ENCODE measurements at places on chromosomes 12 and 14.

- DNase-seq = no peak
Measured at GRCh38 chr12:76927170-76927784, 48.5 kb upstream of the CSRP2 start.

DNA sequence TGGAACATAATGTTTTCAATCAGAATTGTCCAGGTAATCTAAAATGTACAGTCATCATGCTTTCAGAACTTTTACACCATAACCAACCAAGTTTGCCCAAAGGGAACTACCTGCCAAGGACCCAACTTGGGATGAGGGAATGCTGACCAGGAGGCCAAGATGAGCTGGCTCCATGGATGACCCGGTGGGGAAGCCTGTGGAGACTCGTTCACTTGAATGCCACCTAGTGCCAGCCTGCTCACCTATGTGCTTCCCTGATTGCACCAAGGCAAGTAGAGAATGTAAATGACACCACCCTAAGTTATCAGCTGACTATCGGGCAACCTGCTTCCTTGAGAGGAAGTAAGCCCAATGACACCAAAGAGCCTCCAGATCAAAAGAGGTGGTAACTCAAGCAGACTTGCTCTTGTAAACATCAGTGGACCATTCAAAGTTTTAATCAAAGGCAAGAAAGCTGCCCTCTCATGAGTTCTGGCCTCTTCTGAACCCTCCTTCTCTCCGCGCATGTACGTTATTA lies 137.3 kb downstream of the TTC7B start:
- DNase-seq = no peak

- no peak for DNase-seq
Measured at GRCh38 chr14:97074456-97074855, 277.3 kb downstream of the VRK1 start.

DNA sequence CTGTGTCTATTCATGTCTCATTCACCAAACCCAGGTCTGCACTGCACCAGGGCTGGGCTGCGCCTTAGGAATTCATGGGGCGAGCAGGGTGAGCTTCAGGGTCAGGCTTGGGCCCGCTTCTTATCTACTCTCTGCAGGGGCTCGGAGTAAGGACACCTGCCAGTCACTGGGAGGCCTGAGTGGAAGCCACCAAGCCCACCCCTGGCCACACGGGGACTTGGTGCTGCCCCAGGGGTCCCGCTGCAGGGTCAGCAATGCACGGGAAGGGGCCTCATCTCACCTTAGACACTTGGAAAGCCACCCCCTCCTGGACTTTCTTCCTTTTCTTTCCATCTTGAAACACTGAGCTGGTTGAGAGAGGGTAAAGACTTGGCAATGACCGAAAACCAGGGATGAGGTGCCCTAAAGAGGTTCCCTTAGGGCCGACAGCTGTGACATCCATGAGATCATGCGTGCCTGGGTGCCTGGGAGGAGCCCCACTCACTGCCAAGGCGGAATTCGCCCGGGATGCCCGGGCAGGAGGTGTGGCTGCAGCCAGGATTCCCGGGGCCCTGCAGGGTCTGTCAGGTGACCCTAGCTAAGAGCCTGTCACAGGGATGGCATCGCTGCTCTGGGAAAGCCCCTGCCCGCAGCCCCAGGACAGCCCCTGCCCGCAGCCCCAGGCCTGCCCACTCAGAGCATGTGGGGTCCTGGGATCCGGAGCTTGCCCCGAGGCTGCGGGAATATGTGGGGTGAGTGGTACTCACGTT lies 45.5 kb upstream of the EML1 start:
- DNase-seq = no peak

DNA sequence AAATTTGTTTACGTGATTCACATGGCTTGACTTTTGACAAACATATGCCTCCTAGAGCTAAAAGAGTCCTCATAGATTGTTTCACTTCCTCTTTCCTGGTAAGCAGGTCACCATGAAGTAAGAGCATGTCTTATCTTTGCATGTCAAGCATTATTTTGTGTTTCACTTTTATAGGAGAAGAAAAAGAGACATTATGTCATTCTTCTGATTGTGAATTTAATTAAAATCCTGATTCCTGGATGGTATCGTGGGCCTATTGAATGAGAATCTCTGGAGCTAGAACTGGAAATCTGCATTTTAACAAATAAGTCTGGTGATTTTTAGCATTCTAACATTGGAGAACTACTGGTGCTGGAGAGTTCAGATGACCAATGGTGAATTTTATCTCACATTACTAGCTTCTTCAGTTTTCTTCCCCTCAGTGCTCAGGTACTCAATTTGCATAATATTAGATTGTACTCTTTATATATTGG lies 218.6 kb upstream of the ATP2B1 start:
- DNase-seq = no peak

DNA sequence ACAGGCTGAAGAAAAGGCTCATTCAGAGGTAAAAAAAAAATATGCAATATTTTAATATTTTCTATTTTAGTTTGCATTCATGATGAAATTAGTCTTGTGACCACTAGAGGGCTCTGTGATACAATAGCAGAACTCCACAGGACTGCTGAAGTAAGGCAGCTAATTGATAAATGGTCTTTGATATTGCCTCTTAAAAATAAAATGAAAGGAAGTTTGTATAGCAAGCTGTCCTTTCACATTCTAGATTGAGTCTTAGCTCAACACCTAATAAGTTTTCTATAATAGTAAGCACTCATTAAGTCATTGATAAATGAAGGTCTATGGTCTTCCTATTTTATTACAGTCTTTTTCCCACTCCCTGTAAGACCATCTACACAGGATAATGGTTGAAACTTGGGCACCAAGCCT lies 315.7 kb downstream of the NAV3 start:
- no peak for DNase-seq

- no peak for DNase-seq
Measured at GRCh38 chr12:92446083-92446460, 256.7 kb upstream of the PLEKHG7 start.

DNA sequence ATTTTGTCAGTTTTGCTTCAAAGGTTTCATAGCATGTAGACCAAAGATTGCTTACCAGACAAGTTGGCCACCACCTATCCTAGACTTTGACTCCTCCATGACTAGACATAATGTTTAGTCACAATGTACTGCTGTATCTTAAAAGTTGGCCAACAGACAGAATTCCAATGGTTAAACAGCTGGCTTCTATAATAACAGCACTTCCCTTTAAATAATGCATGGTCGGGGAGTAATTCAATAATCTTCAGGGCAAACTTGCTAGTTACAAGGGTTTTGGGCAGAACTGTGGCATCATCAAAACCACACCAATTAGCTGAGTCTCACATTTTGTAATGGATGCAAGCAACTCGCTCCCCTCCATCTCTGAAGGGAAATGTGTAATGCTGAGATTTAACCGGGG lies 56.9 kb downstream of the IGF1 start:
- DNase-seq = no peak

DNA sequence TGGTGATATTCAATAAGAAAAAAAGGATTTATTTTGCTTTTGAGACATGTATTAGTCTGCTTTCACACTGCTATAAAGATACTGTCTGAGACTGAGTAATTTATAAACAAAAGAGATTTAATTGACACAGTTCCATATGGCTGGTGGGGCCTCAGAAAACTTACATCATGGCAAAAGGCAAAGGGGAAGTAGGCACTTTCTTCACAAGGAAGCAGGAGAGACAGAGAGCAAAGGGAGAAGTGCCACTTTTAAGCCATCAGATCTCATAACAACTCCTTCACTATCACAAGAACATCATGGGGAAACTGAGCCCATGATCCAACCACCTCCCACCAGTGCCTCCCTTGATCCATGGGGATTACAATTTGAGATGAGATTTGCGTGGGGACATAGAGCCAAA lies 43.9 kb downstream of the BHLHE41 start:
- DNase-seq = no peak

- DNase-seq = no peak
Measured at GRCh38 chr14:66244834-66245233, 241.3 kb upstream of the CCDC196 start.

GRCh38 chr14:31110872-31111271 lies 84.7 kb upstream of the STRN3 start:
- no peak for DNase-seq

DNA sequence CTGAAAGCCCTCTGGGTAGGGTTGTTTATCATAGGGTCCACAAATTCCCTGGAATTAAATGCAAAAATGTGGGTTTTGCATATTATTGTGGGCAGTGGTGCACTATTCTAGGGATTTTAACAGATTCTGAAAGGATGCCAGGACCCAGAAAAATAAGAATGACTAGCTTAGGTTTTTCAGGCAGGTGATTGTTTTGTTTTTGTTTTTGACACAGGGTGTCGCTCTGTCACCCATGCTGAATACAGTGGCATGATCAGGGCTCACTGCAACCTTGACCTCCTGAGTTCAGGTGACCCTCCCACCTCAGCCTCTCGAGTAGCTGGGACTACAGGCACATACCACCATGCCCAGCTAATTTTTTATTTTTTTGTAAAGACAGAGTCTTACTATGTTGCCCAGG lies 19.2 kb downstream of the GALNT6 start:
- no peak for DNase-seq

- no peak for DNase-seq
Measured at GRCh38 chr12:119989361-119989730, 310 bp downstream of the BICDL1 start.

DNA sequence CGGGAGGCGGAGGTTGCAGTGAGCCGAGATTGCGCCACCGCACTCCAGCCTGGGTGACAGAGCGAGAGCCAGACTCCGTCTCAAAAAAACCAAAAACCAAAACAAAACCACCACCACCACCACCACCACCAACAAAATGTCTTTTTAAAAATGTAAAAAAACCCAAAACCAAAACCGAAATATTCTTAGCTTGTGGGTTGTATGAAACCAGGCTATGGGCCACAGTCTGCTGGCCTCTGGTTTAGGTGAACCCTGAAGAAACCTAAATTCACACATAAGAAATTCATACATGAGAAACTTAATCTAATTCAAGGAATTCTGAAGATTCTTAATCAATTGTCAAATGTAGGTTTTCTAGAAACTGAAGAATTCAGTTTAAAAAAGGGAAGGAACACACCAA lies 37.6 kb downstream of the INSM2 start:
- DNase-seq = no peak

- DNase-seq = no peak
Measured at GRCh38 chr12:94500831-94501567, 41.3 kb upstream of the CEP83 start.

GRCh38 chr14:64698903-64699302 lies 5.3 kb upstream of the PLEKHG3 start:
- no peak for DNase-seq

DNA sequence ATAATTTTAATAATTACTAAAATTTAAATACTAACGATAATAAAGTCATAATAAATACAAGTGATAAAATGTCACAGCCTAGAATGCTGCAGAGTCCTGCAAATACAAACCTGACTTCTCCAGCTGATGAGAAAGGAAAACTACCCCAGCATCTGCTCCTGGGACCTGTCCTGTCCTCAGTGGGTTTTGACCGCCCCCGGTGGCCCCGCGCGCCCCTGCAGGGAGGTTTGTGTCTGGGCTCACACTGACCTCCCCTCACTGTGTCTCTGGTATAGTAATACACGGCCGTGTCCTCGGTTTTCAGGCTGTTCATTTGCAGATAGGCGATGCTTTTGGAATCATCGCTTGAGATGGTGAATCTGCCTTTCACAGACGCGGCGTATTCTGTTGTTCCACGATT lies 1139.4 kb downstream of the TMEM121 start:
- DNase-seq = no peak

GRCh38 chr14:96962337-96962736 lies 165.2 kb downstream of the VRK1 start:
- DNase-seq = no peak

DNA sequence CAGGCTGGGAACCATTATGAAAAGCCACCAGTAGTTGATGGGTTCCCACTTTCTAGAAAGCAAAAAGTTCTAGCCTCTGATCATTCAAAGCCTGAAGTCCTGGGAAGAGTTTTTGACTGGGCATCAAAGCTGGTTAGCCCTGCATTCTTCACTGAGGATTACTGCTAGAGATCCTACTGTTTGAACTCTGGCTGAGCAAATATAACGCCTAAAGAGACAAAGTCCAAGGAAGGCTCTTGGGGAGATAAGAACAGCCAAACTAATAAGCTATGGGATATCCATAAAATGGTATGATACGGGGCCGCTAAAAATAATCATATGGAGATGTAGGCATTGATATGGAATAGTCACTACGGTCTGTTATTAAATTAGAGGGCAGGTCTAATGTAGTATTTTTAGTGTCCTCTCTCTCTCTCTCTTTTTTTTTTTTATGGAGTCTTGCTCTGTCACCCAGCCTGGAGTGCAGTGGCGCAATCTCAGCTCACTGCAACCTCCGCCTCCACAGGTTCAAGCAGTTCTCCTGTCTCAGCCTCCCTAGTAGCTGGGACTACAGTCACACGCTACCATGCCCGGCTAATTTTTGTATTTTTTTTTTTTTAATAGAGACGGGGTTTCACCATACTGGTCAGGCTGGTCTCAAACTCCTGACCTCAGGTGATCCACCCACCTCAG lies 35.5 kb downstream of the PLXNC1 start:
- DNase-seq = no peak

GRCh38 chr14:36700651-36701050 lies 39.0 kb downstream of the PAX9 start:
- no peak for DNase-seq

DNA sequence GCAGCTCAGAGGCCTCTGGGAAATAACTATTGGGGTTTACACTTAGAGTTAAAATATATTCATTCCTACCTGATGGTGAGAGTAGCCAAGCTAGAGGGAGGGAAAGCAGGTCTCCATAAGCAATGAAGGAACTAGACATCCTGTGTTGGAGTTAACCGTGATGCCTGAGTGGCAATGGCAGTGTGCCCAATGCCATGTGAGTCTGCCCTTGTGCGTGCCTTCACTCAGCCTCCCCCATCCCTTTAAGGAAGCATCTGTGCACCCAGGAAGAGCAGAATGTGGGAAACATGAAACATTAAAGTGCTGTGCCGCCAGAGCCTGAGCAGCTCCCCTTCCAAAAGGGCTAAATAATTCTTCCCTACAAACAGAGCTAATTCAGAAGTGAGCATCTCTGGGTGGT lies 76.3 kb downstream of the COX16 start:
- DNase-seq = no peak

- no peak for DNase-seq
Measured at GRCh38 chr12:89299931-89300330, 52.4 kb downstream of the DUSP6 start.

- no peak for DNase-seq
Measured at GRCh38 chr12:114701104-114701414, 17.1 kb upstream of the TBX3 start.

DNA sequence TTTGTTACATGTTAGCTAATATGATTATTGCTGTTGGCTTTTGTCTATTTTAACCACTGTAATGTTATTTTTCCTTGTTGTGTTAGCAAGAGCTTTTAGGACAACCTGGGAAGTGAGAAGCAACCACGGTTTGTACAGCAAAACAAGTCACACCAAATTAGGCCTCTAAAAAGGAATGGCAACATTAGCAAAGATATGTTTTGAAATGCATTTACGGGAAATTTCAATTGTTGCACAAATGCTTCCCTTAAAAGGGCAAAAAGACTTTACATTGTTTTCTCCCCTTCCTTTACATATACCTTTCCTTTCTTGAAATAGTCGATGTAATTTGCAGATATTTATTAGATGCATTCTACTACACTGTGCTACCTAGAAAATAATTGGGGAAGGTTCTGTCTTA lies 4.1 kb upstream of the LTA4H start:
- DNase-seq = no peak

Data from hypothalamus (tissue), 51 donors.